ENCODE measurements at places on chromosomes 1 and 21.

DNA sequence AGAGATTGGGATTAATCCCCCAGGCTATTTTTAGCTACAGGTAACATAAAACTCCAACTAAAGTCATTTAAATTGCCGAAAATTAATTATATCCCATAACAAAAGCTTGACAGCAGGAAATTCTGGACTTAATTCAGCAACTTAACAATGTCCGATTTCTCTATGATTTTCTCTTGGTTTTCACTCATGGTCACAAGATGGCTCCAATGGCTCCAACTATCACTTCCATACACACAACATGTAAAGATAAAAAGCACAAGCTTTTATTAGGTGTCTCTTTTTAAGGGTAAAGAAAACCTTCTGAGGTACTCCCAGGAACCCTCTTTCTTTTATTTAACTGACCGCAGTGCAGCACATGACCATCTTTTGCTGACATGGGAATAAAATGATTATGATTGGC is 363.5 kb upstream of the PTBP2 start:
- DNase-seq, result no peak

DNA sequence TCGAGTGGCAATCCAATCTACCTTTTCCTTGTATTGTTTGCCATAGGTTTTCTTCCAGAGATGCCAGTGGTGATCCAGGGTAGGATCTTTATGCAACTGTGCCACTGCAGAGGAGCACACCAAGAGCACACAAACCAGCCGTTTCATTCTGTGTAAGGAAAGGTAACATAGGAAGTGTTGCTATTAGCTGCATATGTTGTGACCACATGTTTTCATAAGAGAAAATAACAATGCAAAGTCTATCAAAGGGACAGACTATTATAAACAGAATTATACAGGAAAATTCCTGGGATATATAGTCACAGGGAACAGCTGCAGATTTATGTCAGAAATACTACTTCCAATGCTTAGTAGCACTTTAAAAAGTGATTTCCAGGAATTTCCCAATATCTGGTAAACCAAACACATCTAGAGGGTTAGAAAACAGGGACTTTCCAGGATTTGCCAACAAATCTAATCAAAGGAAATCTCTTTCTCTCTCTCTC is 919 bp downstream of the CTSS start:
- DNase-seq, result no peak

DNA sequence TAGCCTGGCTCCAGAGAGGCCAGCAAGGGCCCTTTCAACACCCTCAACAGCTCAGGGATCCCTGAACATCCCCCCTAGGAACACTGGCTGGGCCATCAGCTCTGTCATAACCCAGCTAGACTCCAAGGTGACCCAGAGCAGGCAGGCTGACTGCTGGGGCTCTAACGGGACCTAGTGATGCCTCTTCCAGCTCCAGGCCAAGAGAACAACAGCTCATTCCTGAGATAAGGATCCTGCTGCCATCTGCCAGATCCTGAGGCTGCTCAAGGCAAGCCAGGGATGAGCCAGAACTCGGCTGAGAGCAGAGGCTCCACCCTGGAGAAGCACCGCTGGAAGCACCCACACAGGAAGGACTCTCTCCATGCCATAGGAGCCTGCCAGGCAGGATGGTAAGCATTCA is 2.0 kb downstream of the VSIG8 start:
- DNase-seq, result no peak

GRCh38 chr1:54569339-54569738 is 21.3 kb downstream of the ACOT11 start:
- DNase-seq, result no peak

DNA sequence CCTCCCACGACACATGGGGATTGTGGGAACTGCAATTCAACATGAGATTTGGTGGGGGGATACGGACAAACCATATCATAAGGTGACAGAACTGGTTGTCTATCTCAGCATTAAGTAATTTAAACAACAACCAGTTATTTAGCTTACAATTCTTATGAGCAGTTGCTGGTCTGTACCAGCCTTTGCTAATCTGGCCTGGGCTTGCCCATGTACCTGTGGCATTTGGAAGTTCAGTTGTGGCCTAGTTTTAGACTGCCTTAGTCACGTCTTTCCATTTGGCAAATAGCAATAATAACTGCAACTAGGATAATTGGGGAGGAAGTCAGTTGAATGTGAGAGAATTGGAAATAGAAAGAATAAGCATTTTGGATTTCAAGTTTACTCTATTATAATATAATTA is 441.8 kb upstream of the CXADR start:
- DNase-seq, result no peak

DNA sequence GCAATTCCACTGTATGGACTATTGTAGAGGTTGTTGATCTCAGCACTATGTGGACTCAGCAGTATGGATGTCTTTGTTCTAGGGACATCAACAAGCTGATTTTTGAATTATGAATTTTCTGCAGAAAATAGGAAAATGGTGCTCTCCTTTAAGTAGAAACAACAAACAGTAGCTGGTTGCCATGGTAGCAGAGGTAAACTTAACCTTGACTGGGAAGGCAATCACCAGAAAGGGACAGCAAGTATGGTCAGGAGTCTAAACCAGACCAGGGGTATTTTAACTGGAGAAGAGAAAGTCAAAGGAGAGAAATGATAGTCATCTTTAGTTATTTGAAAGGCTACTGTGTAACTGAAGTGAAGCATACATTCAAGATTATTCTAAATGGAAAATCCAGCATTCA is 22.3 kb downstream of the WLS start:
- DNase-seq, result no peak

Measured in activated CD8-positive, alpha-beta memory T cell treated with anti-CD3 and anti-CD28 coated beads for 48 hours (primary cell).